Stimulated activated CD8-positive, alpha-beta memory T cell treated with anti-CD3 and anti-CD28 coated beads, Interleukin-4, amount 100 ng/mL, for 1 hour (primary cell): ENCODE measurements at places on chromosomes 7 and 10.

- DNase-seq, result no peak
These were observed 301.2 kb downstream of the DPP6 start for GRCh38 chr7:154353355-154353767.

GRCh38 chr7:151507806-151508205, 11.9 kb downstream of the RHEB start:
- DNase-seq, result no peak

DNA sequence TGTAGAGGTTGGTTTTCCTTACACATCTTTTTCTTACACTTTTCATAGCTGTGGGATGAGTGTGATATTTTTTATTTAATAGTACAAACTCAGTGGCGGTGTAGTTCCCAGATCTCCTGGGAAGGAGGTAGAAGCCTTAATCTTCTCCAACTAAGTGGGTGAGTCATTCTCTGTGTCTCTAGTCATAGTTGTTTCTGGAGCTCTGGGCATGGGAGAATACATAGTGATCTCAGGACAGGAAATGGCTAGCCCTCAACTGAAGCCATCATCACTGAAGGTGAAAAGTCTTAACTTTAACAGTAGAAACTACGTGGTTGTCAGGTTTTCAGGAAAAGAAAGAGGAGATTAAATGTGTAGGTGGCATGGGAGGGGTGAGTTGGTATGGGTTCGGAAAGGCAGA, 319.4 kb upstream of the FZD8 start:
- no peak for DNase-seq

GRCh38 chr7:11613292-11613930, 218.6 kb downstream of the THSD7A start:
- no peak for DNase-seq

GRCh38 chr7:1459920-1460820, 900 bp upstream of the MICALL2 start:
- no peak for DNase-seq

DNA sequence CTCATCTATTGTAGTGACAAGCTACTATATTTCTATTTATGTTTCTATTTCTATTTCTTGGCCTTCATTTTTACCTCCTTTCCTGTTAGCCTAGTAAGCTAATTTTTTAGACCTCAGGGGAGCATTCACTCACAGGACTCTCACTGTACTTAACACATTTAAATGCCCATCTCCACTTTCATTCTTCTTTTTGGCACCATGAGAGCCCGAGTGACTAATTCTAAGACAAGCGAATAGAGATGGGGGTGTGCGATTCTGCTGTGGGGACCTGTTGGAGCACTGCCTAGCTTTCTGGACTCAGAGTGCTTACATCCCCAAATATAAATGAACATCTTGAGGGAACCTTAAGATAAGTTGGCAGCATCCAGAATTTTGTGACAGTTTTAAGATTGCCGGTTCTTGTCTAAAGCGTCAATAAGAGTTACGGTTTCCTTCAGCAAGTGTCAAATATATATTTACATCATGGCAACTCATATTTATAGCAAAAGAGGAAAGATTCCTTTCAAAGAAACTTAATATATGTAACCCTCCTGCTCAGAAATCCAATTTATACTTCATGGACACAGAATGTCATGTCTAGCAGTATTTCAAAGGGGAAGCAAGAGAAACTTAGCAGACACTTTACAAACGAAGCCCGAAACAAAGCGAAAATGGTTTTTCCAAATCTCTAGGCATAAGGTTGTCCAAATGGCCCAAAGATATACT, 54.1 kb upstream of the AFAP1L2 start:
- DNase-seq, result no peak

- no peak for DNase-seq
These were observed 54.1 kb downstream of the FOXL3 start for GRCh38 chr7:343864-344607.

DNA sequence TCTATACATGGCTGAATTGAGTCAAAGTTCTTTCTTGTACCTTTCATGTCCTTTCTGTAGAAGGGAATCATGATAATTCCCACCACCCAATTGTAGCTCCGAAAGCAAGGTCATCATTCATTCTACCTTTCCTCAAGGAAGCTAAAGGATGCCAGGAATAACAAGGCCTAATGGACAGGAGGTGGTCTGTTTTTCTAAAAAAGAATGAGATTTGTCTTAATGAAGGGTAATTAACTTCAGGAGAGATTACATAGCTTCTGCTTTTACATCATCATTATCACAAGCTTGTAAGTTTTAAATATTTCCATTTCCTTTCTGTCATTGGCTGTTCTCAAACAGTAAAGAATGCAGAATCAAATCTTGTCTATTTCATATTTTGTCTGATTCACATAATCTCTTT, 249.5 kb upstream of the SORCS1 start:
- no peak for DNase-seq

DNA sequence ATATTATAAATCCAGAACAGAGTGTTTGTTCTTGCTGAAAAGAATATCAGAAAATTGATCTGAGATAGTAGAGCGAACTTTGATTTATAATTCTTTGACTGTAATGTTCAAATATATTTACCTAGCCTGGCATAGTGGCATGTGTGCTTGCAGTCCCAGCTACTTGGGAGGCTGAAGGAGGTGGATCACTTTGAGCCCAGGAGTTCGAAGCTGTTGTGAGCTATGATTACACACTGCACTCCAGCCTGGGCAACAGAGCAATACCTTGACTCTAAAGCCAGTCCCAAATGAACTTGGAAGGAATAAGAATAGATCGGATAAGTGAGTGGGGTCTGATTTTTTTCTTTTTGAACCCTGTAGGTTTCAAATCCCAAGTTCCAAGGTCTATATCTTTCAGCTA, 23.5 kb downstream of the GNG11 start:
- no peak for DNase-seq

- no peak for DNase-seq
These were observed 112.3 kb downstream of the SPDYE5 start for GRCh38 chr7:75604408-75604807.

DNA sequence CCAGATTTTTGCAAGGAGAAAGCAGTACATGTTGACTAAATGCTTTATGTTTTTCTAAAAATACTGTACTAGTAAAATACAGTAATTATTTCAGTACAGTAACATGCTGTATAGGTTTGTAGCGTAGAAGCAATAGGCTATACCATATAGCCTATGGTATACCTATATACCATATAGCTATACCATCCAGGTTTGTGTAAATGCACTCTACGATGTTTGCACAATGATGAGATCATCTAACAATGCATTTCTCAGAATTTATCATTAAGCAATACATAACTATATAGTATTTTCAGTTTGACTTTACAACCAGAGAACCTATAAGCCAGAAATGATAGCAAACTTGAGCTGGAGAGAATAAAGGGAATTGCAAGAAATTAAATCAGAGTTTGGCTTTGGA, 109.7 kb upstream of the DNAJB12 start:
- no peak for DNase-seq

GRCh38 chr10:86712317-86712707, 44.0 kb downstream of the LDB3 start:
- DNase-seq, result no peak

DNA sequence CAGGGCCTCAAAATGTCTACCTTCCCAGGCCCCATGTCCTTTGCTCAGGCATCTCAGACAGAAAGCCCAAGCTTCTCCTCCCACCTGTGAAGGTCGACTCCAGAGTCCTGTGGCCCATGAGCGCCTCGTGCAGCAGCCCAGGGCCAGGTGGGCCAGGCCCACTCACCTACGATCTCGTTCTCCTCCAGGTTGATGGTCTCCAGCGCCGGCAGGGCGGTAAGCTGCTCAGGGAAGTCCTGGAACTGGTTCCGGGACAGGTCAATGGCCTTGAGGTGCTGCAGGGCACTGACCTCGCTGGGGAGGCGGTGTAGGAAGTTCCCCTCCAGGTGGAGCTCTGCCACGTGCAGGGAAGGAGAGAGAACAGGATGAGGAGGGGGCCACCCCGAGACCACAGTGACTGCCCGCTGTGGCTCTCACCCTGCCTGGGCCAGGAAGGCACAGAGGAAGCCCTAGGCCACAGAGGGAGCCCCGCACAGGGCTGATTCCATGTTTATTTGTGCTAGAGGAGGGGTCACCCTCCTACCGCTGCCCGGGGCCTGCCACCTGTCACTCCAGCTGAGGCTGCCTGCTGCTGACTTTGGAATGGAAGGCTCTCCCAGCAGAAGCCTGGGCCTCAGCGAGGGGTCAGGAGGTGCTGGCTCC, 40.0 kb upstream of the NPFFR1 start:
- no peak for DNase-seq

GRCh38 chr10:29600821-29601220, 34.0 kb downstream of the SVIL start:
- no peak for DNase-seq

GRCh38 chr10:11305825-11306593, 288.3 kb downstream of the CELF2 start:
- DNase-seq, result no peak

GRCh38 chr10:30011396-30011795, 48.0 kb downstream of the JCAD start:
- no peak for DNase-seq

- DNase-seq, result no peak
These were observed 49.3 kb downstream of the CLIP2 start for GRCh38 chr7:74338366-74339108.
